Spinal cord (tissue), 10 donors: ENCODE measurements at places on chromosomes 2 and 18. TPM values are rescaled to one million over a fixed set of nuclear protein-coding genes. Genes with fewer than 3 reads are reported as not detected.

The MEP1B gene
- total RNA-seq, result 0.20 TPM

The CD207 gene
- 0.06 TPM for total RNA-seq

The CYS1 gene
- 2.2 TPM for total RNA-seq

The RIT2 gene
- 18.4 TPM for total RNA-seq

The TMEM200C gene
- total RNA-seq, result 7.9 TPM

The CASP10 gene
- 8.1 TPM for total RNA-seq

The OST4 gene
- total RNA-seq, result 191 TPM

The MATN3 gene
- 3.5 TPM for total RNA-seq

The VWC2L gene
- 17.1 TPM for total RNA-seq

The COMMD1 gene
- 43.1 TPM for total RNA-seq

The RNF152 gene
- 21.2 TPM for total RNA-seq

The TRIM43 gene
- not detected for total RNA-seq

The IL36B gene
- not detected for total RNA-seq

The HOXD12 gene
- total RNA-seq, result not detected

The SLC16A14 gene
- total RNA-seq, result 45.9 TPM

The SLC35F6 gene
- 21.1 TPM for total RNA-seq

The CD226 gene
- total RNA-seq, result 2.2 TPM

The TCF7L1 gene
- 6.5 TPM for total RNA-seq

The PSD4 gene
- 7.1 TPM for total RNA-seq

The ARHGAP28 gene
- total RNA-seq, result 27.8 TPM

The ATG16L1 gene
- total RNA-seq, result 34.0 TPM

The GLI2 gene
- 5.0 TPM for total RNA-seq

The OXER1 gene
- 1.1 TPM for total RNA-seq

The UGT1A4 gene
- not detected for total RNA-seq

The TPO gene
- 0.10 TPM for total RNA-seq

The EGR4 gene
- total RNA-seq, result 0.10 TPM

The CFAP221 gene
- 15.3 TPM for total RNA-seq

The NT5DC4 gene
- not detected for total RNA-seq

The CLEC4F gene
- not detected for total RNA-seq

The GNLY gene
- total RNA-seq, result 0.55 TPM

The NAB1 gene
- total RNA-seq, result 72.0 TPM

The KLHL30 gene
- total RNA-seq, result 0.10 TPM

The C2orf72 gene
- total RNA-seq, result 23.0 TPM

The LIMS1 gene
- total RNA-seq, result 46.1 TPM

The GKN1 gene
- total RNA-seq, result not detected

The APOB gene
- 0.69 TPM for total RNA-seq

The SERPINB5 gene
- not detected for total RNA-seq

The AMER3 gene
- 11.4 TPM for total RNA-seq

The EVX2 gene
- total RNA-seq, result 0.59 TPM

The DTNA gene
- total RNA-seq, result 90.4 TPM

The RAB6C gene
- 0.44 TPM for total RNA-seq

The CCNYL1 gene
- total RNA-seq, result 19.0 TPM
